Mononuclear cell (primary cell): ENCODE measurements at places on chromosomes 6 and 20. TPM values are rescaled to one million over a fixed set of nuclear protein-coding genes. Genes with fewer than 3 reads are reported as not detected.

Gene ZBTB46
- total RNA-seq, result 2.1 TPM

Gene OTOR
- not detected for total RNA-seq

Gene HFE
- total RNA-seq, result 1.5 TPM

Gene TSHZ2
- total RNA-seq, result 21.3 TPM

Gene SLC24A3
- total RNA-seq, result 1.0 TPM

Gene FRS3
- 2.1 TPM for total RNA-seq

Gene MYLK4
- total RNA-seq, result 0.42 TPM

Gene MUCL3
- not detected for total RNA-seq

Gene HAO1
- total RNA-seq, result not detected
